ENCODE measurements at places on chromosomes 6 and 20.

- DNase-seq = no peak
Measured at GRCh38 chr6:85685713-85686112, 43.0 kb upstream of the SYNCRIP start.

GRCh38 chr6:4253604-4254231 lies 118.3 kb upstream of the ECI2 start:
- no peak for DNase-seq

GRCh38 chr20:63678667-63679465 lies 17.6 kb upstream of the TNFRSF6B start:
- DNase-seq = no peak

- no peak for DNase-seq
Measured at GRCh38 chr6:134651519-134651918, 298.4 kb downstream of the ALDH8A1 start.

- DNase-seq = no peak
Measured at GRCh38 chr6:44228836-44229235, 5.4 kb downstream of the SLC29A1 start.

DNA sequence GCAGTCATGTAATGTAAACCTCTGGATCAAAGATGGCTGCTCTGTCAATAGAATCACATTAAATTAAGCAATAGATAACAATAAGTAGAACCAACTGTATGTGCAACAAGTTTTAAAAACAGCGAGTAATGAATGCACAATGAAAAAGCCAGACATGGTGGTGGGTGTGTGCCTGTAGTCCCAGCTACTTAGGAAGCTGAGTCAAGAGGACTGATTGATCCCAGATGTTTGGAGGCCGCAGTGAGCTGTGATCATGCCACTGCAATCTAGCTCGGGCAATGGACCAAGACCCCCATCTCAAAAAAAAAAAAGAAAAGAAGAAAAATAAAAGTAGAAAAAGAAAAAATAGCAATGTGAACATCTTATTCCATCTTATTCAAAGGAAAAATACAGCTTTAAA lies 558.7 kb upstream of the MMS22L start:
- no peak for DNase-seq

GRCh38 chr6:31920811-31921210 lies 6.7 kb upstream of the C2 start:
- DNase-seq = no peak

- no peak for DNase-seq
Measured at GRCh38 chr6:54431466-54431865, 123.2 kb downstream of the TINAG start.
